ENCODE measurements at places on chromosomes 2 and 18.
A peak's percentile ranks its signal among the peaks of the same experiment; 100 is the strongest.

DNA sequence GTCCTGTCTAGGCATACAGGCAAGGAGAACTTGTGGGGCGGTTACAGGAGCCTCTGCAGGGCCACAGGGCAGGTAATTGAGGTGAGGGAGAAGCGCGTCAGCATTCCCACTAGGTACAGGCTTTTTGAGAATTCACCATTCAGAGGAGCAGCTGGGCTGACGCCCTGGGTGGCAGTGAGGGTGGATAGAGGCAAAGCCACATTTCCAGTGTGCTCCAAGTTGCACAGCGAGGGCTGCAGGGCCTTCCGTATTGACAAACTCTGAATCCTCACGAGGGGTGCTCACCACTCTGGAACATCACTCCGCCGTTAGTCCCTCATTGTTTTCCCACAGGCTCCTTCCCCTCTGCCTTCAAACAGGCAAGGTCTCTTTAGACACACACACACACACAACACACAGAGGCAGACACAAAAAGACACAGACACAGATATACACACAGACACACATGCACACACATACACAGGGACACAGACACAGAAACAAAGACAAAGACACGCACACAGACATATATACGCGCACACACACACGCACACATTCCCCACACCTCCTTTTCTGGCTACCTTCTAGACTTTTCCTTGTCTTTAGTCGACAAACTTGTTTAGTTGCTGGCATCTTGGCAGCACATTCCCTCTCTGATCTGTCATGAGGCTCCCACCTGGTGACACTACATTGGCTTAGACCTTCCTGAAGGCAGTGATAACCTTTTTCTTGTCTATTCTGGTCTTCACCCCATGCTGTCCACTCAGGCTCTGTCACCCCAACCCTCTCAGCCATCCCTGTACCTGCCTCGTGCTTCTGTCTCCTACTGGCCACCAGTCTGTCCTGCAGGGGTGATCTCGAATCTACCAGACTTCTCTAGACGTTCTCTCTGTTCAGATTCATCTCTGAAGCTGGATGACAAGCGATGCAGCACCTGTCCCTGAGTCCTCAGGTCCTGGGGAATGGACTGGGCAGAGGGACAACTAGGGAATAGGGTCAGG, 136.8 kb downstream of the ALPK2 start:
- no peak for DNase-seq

DNA sequence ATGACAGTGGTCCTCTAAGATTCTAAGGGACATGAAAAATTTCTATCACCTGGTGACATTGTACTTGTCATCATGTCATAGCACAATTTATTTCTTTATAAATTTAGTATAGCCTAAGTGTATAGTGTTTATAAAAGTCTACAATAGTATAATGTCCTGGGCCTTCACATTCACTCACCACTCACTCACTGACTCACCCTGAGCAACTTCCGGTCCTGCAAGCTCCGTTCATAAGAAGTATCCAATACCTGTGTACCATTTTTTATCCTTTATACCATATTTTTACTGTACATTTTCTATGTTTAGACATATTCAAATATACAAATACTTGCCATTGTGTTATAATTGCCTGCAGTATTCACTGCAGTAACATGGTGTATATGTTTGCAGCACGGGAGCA, 72.8 kb upstream of the DSEL start:
- no peak for DNase-seq

- no peak for DNase-seq
These were observed 39.6 kb upstream of the NEMP2 start for GRCh38 chr2:190574169-190574568.

- no peak for DNase-seq
These were observed 134.1 kb upstream of the SERPINE2 start for GRCh38 chr2:224173210-224173609.

DNA sequence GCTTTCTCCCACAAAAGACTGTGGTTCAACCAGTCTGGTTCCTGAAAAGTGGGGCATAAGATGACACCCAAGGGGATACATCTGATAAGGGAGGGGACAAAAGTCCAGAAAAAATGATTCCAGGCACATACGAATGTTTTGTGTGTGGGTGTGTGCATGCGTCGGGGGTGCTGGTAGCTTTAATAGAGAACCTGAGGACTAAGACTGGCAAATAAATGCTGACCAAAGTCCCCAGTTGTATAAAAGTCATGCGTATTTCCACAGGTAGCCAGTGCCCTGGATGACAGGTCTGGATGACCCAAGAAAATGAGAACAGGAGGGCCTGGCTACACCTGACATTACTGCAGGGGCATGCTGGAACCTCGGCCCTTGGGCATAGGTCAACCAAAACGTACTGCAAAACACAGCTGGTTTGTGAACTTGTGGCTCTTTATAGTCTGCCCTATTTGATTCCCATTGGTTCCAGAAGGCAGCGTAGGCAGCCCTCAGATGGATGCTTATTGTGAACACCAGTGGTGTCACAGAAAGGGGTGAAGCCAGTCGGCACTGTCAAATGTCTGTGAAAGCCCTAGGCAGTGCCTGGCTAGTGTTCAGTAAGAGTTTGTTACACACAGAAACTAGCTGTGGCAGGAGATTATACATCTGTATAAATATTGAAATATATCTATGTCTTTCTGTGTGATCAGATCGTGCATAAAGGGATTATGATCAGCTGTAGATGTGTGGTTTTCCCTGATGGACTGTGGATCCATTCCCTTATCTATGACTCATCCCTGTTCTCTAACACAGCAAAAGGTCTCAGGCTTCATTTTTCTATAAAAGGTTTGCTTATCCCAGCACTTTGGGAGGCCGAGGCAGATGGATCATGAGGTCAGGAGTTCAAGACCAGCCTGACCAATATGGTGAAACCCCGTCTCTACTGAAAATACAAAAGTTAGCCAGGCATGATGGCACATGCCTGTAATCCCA, 58.3 kb downstream of the INSIG2 start:
- no peak for DNase-seq

DNA sequence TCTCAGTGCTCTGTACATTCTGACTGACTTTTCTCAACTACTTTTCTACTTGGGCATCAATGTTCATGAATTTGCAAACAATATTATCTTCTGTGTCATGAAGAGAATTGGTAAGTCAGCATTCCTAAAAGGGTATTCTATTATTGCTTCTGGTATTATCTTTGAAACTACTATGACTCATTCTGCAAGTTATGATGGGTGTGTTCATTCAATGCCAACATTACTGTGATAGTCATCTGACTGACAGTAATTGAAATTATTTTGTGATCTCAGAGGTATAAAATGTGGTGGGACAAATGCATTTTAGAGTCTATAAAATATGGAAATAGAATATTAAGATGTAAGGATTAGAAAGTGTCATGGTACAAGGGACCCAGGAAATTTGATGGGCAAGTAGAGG, 736.0 kb upstream of the CELF4 start:
- no peak for DNase-seq

DNA sequence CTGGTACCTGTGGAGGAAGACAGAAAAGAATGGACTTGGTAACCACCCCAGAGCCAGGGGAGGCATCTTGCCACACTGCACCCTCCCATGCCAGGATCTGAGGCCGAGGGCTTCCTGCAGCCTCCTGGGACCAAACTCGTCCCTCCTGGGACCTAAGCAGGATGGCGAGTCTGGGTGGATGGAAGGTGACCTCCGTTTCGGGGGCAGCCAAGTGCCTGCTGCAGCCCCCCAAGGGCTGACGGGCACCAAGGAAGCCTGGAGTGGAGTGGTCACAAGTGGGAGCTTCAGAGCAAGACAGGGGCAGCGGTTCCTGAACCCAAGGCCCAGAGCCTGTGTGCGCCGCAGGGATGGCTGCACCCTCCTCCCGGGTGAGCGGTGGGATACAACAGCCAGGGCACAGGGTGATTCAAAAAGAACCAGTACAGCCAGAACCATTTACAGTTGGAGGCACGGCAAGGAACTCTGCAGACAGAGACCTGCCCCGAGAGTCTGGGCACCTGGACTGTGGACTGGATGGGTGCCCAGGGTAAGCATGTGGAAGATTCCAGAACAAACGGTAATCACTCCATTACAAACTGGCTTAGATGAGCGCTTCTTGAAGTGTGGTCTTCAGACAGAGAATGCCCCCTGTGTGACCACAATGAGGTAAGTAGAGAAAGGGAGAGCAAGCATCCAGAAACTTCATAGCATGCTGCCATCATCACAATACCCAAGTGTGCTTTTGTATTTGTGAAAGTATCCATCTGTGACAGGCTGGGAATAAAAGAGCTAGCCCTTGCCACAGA, 12.1 kb downstream of the HS1BP3 start:
- DNase-seq = no peak

DNA sequence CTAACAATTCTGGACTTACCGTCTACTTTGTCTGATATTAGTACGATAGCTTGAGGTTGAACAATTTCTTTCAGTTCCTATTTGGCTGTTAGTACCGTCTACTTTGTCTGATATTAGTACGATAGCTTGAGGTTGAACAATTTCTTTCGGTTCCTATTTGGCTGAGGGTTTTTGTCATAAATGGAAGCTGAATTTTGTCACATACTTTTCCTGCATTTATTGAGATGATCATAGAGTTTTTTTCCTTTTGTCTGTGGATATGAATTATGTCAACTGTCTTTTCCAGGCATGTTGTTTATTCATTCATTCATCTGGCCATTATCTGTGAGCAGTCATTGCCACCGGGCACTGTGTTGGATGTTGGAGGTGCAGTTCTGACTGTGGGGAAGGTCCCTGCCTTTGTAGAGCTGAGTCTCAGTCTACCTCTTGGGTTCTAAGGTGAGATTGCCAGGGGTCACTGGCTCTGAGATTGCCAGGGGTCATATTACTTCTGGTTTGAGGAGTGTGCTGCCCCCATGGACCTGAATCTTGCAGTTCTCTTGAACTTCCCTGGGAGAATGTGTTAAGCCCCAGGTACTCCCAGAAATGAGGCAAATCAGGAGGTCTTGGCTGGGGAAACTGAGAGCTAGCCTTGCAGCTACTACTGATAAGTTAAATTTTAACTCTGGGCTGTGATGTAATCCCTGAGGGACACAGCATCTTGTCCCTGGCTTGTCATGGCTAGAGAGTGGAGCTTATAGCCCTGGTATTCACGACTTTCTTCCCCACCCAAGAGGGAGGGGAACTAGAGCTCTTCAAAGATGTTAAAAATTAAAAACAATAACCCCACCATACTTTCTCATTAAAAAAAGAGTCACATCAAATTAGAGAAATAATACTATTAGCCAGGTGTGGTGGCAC, 89.1 kb upstream of the MBOAT2 start:
- no peak for DNase-seq

- DNase-seq = no peak
These were observed 177.3 kb downstream of the TMEM247 start for GRCh38 chr2:46656640-46657039.

DNA sequence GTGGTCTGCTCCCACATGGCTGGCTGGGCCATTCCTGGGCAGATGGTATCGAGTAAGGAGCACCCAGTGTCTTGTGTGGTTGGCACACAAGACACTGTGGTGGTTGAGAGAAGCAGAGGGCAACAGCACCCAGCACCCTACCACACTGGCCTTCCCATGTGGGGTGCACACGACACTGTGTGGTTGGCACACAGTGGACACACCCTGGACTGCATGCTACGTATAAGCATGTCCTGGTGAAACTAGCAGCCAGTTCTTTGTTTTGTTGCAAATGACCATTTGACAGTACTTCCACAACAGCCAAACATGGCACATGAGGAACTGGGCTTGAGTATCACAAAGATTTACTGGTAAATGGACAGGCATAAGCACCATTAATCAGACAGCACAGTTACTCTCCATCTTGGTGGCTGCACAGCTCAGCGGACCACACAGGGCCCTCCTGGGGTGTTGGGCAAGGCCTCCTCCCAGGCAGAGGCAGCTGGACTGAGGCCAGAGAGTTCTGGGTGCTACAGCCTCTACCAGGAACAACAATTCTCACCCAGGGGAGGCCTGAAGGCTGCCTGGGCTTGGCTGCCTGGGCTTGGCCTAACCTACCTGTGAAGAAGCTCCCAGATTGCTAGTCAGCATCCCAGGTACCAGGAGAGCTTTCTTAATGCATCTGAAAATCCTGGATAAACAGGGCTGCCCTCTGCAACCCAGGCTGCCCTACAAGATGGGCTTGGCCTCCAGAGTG, 59.3 kb upstream of the ALPP start:
- DNase-seq = no peak

GRCh38 chr2:199488772-199489400, 31.1 kb upstream of the SATB2 start:
- peak; percentile 14 for DNase-seq

GRCh38 chr18:46424898-46425297, 232.1 kb downstream of the LOXHD1 start:
- no peak for DNase-seq

- no peak for DNase-seq
These were observed 258.7 kb downstream of the LRP1B start for GRCh38 chr2:141871913-141872634.
